ENCODE measurements at places on chromosomes 11 and 22.

DNA sequence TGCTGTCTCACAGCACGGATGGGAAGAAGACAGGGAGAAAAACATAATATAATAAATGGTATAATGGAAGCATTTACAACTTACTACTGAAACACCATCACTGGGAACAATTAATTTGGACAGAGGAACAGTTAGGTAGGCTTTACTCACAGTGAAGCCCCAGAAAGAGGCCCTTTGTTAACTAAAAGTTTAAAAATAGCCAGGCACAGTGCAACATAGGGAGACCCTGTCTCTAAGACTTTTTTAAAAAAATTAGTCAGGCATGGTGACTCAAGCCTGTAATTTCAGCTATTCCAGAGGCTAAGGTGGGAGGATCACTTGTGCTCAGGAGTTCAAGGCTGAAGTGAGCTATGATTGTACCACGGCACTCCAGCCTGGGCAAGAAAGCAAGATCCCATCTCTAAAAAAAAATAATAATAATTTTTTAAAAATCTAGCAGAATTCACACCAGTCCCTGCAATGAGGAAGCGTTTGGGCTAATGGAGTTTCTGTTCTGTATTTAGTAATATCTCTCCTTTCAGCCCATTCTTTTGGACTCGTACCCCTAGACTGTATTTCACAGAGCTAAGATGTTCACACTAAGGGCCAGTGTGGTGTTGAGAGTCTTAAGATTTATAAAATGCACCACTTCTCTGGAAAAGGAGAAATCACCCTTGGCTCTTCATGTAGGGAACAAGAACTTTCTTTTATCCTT is 275.5 kb downstream of the SOX6 start:
- no peak for DNase-seq

GRCh38 chr11:128796270-128796669 is 70.8 kb downstream of the KCNJ1 start:
- no peak for DNase-seq

GRCh38 chr11:12668166-12668565 is 6.1 kb upstream of the TEAD1 start:
- DNase-seq = no peak

- DNase-seq = no peak
Measured at GRCh38 chr11:128411812-128412211, 175.5 kb downstream of the ETS1 start.

DNA sequence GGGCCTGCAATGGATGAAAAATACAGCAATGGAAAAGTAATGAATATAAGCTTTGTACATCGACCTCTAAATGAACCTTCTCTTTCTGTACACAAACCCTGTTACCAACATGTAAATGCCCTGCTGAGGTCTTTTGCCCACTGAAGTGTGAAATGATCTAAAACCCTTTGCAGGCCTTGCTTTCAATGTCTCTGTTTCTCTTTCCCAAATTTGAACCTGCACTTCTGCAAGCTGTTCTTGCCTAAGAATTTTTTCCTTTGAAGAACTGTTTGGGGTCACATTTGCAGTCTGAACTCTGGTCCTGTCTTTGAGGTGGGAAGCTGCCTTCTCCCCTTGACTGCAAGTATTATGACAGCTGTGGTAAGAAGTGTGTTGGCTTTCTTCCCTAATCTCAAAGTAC is 1237.1 kb downstream of the FAM181B start:
- no peak for DNase-seq

GRCh38 chr11:117201658-117202305 is 2.6 kb downstream of the TAGLN start:
- DNase-seq = no peak

GRCh38 chr11:256952-257737 is 20.4 kb downstream of the PSMD13 start:
- no peak for DNase-seq

DNA sequence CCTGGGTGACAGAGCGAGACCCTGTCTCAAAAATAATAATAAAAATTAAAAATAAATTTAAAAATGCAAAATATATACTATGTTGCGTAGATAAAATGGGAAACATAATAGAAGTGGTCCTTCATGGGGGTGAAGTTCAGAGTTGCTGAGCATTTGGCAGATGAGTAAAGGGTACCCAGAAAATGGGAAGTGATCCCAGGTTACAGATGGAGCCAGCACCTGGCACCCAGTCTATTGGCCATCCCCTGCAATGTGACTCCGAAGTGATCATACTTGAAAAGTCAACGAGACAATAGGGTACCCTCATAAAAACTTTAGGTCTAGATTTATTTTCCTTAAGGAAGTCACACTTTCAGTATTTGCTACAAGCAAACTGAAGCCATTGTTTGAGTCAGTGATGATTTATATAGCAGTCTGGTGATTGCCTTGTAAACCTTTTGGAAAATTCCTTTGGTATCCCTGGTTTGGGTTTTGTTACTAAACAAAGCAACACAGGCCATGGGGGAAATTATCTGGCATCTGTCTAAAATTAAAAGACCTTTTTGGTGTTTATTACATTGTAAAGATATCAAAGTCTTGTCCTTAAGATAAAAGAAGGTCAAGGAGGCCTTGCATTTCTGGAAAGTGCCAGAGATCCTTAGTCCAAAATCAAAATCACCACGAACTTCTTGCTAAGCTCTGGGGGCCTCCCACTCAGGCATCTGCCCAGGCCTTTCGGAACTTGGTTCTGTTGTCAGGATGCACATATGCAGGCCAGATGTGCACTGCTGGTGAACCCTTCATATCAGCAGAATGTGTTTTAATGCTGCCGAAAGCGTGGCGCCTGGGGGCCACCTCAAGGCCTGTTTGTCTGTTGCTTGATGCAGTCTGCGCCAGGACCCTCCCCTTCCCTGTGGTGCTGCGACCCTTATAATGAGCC is 4.3 kb downstream of the SMARCB1 start:
- DNase-seq = no peak

DNA sequence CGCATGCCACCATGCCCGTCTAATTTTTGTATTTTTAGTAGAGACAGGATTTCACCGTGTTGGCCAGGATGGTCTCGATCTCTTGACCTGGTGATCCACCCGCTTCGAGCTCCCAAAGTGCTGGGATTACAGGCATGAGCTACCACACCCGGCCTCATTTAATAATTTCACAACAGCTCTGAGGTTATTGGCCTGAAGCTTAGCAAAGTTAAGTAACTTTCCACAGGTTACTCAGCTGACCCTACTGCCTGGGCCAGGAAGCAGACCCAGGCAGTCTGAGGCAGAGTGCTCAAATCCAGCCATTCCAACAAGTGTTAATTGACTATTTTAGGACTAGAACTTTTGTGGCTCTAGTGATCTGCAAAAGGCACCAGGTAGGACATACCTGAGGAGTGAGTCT is 52.2 kb upstream of the L3MBTL2 start:
- no peak for DNase-seq

GRCh38 chr11:44138286-44138685 is 42.8 kb downstream of the EXT2 start:
- no peak for DNase-seq

GRCh38 chr11:125275905-125276618 is 111.5 kb downstream of the PKNOX2 start:
- no peak for DNase-seq

DNA sequence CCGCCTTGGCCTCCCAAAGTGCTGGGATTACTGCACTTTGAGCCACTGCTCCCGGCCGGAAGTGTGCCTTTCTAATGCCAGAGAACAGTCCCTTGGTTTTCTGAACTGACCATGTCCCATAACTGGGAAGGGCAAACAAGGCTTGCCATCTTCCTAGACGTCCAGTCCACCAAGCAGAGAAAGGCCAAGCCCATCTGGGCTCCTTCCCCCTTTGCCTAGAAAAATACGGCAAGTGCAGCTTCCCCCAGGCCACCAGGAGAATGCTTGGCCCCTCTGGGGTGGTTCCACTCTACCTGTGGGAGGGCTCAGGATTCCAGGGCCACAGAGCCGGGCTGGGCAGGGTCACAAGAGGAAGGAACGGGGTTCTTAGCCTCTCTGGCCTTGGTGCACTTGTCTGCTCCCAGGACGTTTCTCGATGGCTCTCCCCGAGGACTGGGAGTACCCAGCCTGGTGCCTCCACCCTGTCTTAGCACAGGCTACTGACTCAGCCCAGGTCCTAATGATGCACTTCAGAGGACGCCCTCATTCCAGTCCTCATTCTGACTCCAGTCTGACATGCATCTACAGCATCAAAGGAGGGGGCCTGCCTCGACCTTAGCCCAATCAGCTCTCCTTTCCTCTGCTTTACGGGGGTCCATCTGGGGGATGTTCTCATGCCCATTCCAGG is 1.2 kb downstream of the USP2 start:
- DNase-seq = no peak

DNA sequence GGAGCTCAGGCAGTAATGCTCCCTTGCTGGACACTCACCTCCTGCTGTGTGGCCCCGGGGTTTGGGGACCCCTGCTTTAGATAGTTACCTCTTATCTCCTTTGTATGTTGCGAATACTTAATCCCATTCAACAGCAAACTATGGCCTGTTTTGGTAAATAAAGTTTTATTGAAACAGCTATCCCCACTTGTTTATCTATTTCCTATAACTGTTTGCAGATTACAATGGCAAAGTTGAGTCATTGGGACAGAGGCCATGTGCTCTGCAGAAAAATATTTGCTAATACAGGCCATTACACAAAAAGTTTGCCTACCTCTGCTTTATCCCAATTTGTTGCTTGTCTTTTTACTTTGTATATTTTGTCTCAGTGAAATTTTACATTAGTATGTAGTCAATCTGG is 68.4 kb downstream of the CACNA1I start:
- no peak for DNase-seq

DNA sequence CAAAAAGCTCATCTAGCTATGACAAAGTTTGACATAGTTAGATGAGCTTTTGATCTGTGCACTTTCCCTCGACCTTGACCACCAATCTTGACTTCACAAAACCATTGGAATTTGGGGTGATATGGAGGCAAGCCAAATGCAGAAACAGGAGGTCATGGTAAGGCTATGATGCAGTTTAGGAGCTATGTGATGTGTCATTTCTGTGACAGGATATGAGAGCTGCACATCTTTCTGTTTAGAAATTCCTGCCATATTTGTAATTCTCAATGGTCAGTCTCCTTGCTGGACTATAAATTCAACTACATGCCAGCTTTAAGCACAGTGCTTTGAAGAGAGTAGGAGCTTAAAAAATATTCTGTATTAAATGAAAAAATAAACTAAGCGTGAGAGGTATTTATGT is 12.9 kb downstream of the OR51B6 start:
- no peak for DNase-seq

DNA sequence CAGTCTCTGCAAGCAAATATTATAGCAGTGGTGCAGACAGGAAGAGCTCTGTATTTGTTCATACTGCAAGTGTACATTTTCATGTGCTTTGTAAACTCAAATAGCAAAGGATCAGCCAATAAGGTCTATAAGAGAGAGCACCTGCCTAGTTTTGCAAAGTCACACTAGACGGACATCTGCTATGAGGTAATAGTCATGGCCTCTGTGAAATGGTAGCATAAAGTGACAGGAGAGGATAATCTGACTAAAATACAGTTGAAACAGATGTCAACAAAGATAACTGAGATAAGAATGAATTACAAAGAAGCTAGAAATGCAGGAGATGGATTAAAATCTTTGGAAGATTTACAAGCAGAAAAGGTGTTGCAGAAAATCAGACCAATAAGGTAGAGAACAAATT is 70.6 kb upstream of the SPON1 start:
- no peak for DNase-seq

DNA sequence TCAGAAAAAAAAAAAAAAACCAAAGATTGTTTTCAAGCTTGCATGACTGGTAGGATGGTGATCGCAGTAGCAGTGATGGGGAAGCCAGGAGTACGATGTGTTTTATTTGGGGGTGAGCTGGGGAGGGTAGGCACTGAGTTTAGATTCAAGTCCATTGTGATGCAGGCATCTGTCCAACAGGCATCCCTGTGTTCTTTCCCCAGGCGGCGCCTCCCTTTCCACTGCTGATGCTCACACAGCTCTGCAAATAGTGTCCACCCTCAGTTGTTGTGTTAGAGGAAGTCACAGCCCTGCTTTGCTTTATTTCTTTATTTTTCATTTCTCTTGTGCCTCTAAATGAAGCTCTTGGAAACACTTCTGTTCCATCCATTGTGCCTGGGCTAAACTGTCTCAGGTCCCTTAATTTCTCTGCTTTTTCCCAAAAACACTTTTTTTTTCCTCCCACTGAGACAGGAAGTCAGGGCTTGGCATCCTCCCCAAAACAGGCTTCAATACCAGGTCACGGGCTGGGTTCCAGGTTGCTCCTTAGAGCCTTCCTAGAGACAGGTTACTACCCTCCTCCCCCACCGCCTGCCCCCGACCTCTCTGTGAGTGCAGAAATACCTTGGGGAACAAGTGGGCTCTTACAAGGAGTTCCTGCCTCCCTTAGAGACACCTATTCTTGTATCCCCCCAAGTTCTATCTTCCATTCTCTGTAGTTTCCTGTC is 38.6 kb upstream of the HSPA8 start:
- no peak for DNase-seq

- DNase-seq = no peak
Measured at GRCh38 chr11:93969925-93970922, 50.9 kb upstream of the HEPHL1 start.

- no peak for DNase-seq
Measured at GRCh38 chr22:23182309-23183060, 2.2 kb downstream of the BCR start.

- no peak for DNase-seq
Measured at GRCh38 chr11:5102246-5102645, 32.9 kb downstream of the OR52E1 start.

GRCh38 chr22:39090426-39091064 is 6.5 kb upstream of the APOBEC3H start:
- DNase-seq = no peak

- DNase-seq = no peak
Measured at GRCh38 chr22:23107487-23108248, 34.1 kb downstream of the RSPH14 start.

Measured in amygdala (tissue), 56 donors.